ENCODE measurements at places on chromosomes 1 and 21. TPM values are rescaled to one million over a fixed set of nuclear protein-coding genes. Genes with fewer than 3 reads are reported as not detected.
A peak's percentile ranks its signal among the peaks of the same experiment; 100 is the strongest.

- DNase-seq = peak; percentile 78
Measured at GRCh38 chr1:87242445-87243185, 86.1 kb upstream of the LMO4 start.

- no peak for DNase-seq
Measured at GRCh38 chr1:31764312-31765040, at the start of gene ADGRB2. Gene ADGRB2 (minus strand): TSS chr1:31764340. CDS start chr1:31757221, 7,119 bp downstream.

GRCh38 chr1:170660281-170660713 is 3.6 kb upstream of the PRRX1 start:
- no peak for DNase-seq

- no peak for DNase-seq
Measured at GRCh38 chr1:114299331-114299975, 145.8 kb upstream of the SYT6 start.

The RAP1GAP gene
- 0.96 TPM for total RNA-seq

The ARHGEF19 gene
- 10.7 TPM for total RNA-seq

The ALX3 gene
- total RNA-seq = not detected

The GPR52 gene
- total RNA-seq = 0.24 TPM

DNA sequence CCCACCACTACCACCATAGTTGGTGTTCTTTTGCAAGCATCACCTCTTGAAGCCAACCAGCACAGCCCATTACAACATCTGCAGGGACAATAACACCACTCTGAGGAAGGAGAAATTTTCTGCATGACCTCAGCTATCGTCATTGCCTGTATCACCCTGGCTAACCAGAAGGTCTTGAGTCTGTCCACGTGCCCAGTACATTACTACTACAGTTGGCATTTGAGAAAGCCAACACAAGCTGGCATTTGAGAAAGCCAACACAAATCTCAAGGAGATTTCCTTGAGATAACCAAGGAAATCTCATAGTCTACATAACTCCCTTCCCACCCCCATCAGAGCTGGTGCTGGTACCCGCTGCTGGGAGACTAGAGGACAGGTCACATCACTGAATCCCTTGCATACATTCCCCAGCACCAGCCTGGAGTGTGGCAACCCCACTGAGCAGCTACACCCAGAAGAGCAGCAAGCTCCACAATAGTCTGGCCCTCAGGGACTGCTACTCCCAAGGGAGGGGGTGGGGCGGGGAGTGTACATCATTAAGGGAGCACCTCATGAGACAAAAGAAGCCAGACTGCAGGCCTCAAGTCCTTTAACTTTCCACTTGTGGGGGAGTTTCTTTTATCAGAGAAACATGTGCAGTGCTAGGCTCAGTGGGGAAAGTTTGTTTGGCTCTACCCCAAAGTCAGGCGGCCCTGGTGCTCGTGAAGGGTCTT is 46.0 kb upstream of the GUCA2A start:
- peak; percentile 46 for DNase-seq

DNA sequence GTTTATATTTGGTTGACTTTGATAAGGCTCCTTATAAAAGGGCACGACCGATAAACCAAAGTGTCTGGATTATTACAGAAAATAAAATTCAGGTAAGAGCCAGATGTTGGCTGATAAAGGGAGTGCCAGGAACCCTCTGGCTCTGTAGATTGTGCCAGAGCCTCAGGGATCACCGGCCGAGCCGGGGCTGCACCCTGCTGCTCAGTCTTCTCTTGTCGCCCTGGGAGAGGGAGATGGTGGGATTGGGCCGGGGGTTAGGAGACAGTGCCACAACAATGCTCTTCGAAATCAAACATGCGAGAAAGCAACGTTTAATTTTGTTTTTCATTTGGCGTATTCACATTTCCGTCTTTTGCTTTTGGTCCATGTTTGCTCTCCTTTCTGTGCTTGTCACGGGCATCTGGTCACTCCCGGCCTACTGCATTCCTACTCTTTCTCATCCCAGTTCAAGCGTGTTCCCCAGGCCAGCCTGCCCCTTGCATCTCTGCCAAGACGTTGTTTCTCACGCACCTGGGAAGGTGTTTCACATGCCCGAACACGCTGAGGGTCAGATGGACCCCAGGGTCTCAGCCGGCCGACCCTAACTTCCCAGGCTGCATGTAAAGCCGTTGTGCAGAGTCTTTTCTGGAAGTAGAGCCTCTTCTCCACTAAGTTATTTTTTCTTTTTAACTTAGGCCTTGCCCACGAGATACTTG is 18.8 kb upstream of the C2CD2 start:
- no peak for DNase-seq

- no peak for DNase-seq
Measured at GRCh38 chr1:40197656-40198055, 36.5 kb downstream of the RLF start.

The CLCNKB gene
- not detected for total RNA-seq

The AMY1B gene
- total RNA-seq = not detected

GRCh38 chr1:52798331-52798730 is 44.2 kb upstream of the ZYG11A start:
- DNase-seq = no peak

- DNase-seq = no peak
Measured at GRCh38 chr1:53308506-53308905, 19.4 kb downstream of the LRP8 start.

The PTGFR gene
- total RNA-seq = 39.9 TPM

The NPHS2 gene
- total RNA-seq = not detected

GRCh38 chr1:84619383-84620102 is 45.3 kb upstream of the CTBS start:
- DNase-seq = peak; percentile 91

The CAPN2 gene
- 247 TPM for total RNA-seq

The CYP4A11 gene
- total RNA-seq = not detected

- DNase-seq = peak; percentile 90
Measured at GRCh38 chr1:201584471-201585092, 45.7 kb downstream of the NAV1 start.

DNA sequence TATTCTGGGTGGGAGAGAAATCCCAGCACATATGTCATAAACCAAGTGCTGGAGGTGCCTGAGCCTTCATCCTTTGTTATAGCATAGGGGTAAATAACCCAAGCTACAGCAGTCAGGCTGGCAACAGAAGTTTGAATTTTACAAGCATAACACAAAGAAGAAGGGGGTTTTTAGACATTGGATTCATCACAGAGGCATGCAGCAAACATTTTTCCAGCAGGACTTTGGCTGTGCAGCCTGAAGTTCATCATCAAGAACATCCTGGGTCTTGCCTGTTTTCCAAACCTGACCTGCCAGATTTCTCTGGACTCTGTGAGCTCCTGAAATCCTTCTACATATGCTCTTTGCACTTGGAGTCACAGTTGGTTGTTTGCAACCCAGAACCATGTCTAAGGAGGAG is 16.2 kb downstream of the PTGER3 start:
- no peak for DNase-seq

The PAQR6 gene
- 0.12 TPM for total RNA-seq

- DNase-seq = no peak
Measured at GRCh38 chr1:118992868-118993699, 4.9 kb upstream of the TBX15 start.

- DNase-seq = no peak
Measured at GRCh38 chr1:20448671-20449071, 37.3 kb downstream of the CAMK2N1 start.

GRCh38 chr1:151485685-151486255 is 25.4 kb upstream of the CGN start:
- DNase-seq = no peak

DNA sequence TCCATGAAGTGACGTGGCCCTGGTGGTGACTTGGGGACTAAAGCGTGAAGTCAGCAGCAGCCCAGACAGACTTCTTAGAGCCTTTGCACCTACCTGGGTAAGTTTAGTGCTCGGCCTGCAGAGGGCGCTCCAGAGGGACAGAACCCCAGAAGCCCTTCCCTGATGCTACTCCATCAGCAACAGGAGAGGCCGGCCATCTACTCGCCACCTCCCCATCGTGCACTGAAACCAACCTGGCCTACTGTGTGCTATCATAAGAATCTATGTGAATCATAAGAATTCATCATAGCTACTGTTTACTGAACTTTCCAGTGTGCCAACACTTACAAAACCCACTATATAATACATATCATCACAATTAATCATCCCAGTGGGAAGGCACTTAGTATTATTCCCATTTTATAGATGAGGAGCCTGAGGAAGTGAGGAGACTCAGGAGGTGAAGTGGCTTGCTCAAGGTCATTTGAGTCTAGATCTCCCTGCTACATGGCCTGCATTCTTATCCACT is 7.9 kb upstream of the EDN2 start:
- DNase-seq = no peak

DNA sequence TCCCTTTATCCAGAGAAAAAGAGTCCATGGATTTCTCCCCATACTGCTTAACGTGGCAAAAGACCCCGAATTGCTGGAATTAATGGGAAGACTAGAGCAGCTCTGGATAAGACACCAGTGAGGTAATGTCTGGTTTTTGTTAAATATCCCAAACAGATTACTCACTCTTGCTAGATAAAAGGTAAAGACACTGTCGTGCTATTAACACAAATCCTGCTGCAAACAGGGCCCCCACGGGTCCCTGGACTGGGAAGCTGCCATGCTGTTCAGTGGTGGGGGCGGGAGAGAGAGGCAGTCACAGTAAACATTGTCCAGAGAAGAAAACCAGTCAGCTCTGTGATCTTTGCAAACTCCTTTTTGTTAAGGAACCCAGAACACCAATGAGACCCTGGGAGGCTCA is 15.2 kb upstream of the SRP9 start:
- no peak for DNase-seq

The RNF207 gene
- 4.9 TPM for total RNA-seq

DNA sequence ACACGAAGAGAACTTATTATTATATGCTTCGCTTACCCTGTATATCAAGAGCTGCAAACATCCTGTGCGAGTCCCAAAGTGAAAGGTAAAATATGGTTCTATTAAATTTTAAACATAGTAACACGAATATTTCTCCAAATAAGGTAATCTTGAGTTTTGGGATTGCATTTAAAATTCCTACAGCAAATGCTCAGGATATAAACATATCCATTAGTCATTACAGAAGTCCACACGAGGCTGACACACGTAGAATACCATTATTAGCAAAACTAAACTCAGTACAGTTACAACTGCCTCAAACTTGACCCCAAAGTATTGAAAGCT is 282 bp upstream of the LYPLAL1 start:
- DNase-seq = no peak

DNA sequence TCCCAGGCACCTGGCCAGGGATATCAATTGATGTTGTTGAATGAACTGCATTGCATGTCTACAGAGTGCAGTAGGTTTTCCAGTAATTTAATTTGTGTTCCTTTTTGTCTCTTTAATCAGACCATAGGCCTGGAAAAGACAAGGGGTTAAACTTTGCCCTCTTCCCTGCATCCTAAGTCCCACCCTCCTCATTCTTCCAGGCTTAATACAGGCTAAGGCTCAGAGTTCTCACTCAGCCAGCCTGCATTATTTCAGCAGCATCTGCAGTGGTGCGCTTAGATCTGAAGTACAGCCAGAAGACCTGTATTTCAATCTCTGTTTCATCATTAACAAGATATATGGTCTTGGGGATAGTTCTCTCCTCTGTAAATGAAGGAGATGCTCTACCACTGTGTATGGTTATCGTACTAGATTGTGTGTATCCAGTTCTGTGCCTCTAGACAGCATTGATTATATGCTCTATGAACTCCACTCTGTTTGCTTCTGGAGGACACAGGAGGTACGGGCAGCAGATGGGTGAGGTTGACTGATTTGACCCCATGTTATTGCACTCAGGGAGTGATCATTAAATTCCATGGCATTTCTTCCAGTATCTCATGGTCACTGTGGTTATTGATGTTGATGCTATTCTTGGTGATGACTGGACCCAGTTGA is 286.1 kb downstream of the RPS6KC1 start:
- no peak for DNase-seq

The SOX13 gene
- total RNA-seq = 4.4 TPM

GRCh38 chr1:64745181-64745985 is 508 bp downstream of the RAVER2 start:
- DNase-seq = no peak

DNA sequence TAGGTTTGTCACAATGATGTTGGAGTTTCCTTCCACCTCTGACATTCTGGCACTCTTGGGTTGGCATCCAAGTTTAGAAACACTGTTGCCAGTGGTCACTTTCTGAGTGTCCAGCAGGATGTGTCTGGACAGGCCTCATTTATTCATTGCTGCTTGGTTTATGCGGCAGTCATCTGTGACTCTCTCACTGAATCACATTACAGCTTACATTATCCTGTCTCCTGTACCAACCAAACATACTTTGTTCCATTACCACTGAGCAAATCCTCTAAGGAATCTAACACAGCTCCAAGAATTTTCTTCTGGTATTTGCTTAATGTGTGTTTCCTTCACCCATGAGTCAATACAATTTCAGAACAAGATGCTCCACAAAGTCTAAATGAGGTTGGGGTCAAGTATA is 19.9 kb downstream of the SGIP1 start:
- no peak for DNase-seq

- DNase-seq = no peak
Measured at GRCh38 chr21:40902993-40903392, 56.0 kb upstream of the DSCAM start.

DNA sequence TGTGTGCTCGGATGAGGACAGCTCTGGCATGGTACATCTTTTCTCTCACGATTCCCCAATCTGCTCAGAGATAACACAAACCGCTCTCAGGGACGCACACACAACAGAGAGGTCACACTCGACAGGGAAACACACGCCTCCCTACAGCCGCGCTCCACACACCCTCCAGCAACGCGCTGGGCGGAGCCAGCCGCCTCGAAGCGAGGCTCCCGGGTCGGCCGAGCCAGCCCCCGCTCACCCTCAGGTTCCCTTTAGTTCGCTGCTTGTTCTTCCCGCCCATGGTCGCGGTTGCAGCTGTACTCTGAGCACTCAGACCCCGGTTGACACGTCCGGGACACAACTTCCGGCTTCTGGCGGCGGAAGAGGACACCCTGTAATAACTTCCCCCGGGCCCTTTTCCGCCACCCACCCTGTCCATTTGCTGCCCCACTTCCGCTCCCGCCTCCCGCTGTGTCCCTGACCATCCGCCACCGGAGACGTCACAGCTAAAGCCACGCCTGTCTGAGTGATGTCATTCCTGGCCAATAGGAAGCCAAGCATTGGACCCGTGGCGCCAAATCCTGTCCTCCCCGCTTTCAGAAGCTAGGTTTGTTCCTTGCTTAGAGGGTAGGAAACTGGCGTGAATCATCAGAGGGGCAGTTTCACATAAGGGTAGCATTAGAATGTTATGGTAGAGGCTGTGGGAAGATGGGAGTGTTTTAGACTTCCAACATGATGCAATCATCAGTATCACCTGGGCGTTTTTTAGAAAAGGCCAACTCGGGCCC is at the start of gene LTN1:
TSS of gene LTN1 (minus strand) at position 352 of the 767 bp plus-strand sequence. CDS start at position 280, 72 bp downstream.
- DNase-seq = peak; percentile 99

DNA sequence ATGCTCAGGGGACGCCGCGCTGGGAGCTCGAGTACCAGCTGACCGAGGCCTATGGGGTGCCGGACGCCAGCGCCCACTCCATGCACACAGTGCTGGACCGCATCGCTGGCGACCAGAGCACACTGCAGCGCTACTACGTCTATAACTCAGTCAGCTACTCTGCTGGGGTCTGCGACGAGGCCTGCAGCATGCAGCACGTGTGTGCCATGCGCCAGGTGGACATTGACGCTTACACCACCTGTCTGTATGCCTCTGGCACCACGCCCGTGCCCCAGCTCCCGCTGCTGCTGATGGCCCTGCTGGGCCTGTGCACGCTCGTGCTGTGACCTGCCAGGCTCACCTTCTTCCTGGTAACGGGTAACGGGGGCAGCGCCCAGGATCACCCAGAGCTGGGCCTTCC is 1.3 kb upstream of the XKR8 start:
- DNase-seq = no peak
